Kidney capillary endothelial cell (primary cell): ENCODE measurements at places on chromosomes 2 and 18.
A peak's percentile ranks its signal among the peaks of the same experiment; 100 is the strongest.

GRCh38 chr18:22106536-22107292, 62.7 kb upstream of the GATA6 start:
- DNase-seq, result no peak

- no peak for DNase-seq
Observed at GRCh38 chr2:166140475-166140874, 12.7 kb upstream of the SCN1A start.

DNA sequence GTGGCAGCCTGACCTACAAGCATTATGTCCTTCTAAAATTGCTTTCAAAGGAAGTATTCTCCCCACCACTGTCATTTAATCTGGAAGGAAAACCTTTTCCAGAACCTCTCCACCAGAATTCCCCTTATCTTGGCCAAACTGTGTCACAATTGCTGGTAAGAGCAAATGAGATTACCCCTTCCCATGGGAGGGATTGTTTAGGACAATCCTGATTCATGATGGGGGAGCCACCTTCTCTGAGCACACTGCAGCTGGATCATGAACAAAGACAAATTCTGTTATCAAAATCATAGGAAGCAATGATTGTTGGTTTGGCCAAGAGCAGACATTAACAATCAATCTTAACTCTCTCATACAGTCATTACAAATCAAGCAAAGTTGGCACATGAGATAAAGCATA, 18.1 kb upstream of the ATOH8 start:
- DNase-seq, result no peak

DNA sequence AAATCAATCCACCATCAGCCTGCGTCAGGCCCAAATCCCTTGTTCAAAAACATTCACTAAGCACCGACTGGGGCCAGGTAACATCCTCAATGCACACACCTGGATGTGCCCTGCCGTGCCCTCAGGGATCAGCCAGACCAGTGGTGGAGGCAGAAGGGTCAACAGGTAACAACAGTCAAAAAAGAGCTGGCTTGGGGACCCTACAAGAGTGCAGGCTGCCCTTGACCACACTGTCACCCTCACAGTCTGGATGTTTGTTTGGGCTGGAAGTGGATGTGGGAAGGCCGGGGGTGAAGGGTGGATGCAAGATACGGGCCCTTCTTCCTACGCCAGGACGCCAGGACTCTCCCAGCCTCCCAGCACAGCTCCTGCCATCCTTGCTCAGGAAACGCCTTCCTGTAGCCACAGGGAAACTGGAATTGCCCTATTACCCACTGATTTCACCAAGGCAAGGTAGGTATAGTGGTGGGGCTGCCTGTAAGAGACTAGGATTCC, 2.7 kb downstream of the BIN1 start:
- DNase-seq, result no peak

DNA sequence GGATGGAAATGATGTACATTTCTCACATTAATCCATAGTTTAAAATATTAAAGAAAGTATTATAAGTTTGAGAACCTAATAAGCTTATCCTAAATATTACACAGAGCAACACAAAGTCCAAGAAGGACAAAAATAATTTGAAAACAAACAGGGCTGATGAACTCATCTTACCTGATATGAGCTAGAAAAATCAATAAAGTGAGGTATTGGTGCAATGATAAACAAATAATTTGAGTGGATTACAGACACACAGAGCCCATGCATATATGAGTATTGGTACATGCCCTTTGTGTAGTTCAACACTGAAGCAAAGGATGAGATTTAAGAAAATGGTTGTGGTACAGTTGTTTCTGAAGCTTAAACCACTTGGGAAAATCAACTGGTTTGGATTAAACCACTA, 1139.0 kb downstream of the SUCLG1 start:
- no peak for DNase-seq

DNA sequence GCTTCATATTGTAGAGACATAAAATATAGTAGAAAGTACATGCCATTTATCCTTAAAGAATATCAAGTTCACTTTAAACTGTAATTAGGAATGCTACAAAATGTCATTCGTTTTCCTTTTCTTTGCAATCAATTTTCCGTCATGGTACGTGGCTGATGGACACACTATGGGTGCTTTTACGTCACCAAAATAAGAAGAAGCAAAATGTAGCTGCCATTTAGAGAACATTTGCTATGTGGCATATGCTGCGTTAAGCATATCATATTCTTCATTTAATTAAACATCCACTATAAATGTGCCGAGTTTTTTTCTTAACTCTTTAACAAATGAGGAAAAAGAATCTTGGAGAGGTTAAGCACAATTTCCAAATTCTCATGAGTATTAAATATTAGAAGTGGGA, 1358.5 kb upstream of the NXPH2 start:
- no peak for DNase-seq

DNA sequence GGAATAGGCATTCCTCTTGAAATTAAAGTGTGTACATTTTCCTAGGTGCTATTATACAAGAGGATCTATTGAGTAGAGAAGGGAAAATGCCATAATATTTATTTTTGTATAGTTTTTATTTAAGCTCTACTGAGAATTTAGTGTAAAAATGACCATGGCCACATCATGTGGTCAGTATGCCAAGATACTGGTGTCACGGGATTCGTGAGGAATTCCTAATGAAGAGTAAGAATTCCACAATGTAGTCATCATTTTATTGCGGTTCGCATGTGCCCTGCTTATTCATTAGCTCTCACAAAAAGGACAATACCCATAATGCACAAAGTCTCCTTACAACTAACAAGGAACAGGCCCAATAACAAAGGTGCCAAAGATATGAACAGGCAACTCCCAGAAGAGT, 39.3 kb upstream of the PARD3B start:
- no peak for DNase-seq

- DNase-seq, result no peak
Observed at GRCh38 chr2:49286045-49286444, 131.7 kb upstream of the FSHR start.

DNA sequence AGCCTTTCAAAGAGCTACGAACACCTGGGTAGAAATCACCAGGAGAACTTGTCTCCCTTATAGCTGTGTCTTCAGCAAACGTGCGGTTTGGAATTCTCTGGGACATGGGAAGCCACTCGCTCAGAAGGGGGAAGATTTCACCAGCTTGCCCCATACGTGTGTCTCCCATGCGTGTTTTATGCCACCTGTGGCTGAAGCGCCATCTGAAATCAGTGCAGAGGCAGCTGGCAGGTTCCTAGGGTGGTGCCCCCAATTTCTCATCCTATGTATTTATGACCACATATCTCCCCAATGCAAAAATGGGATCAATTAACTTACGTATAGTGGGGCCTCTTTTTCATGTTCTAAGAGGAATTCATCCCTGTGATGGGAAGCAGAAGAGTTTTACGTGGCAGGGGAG, 81.6 kb downstream of the TPO start:
- DNase-seq, result no peak

DNA sequence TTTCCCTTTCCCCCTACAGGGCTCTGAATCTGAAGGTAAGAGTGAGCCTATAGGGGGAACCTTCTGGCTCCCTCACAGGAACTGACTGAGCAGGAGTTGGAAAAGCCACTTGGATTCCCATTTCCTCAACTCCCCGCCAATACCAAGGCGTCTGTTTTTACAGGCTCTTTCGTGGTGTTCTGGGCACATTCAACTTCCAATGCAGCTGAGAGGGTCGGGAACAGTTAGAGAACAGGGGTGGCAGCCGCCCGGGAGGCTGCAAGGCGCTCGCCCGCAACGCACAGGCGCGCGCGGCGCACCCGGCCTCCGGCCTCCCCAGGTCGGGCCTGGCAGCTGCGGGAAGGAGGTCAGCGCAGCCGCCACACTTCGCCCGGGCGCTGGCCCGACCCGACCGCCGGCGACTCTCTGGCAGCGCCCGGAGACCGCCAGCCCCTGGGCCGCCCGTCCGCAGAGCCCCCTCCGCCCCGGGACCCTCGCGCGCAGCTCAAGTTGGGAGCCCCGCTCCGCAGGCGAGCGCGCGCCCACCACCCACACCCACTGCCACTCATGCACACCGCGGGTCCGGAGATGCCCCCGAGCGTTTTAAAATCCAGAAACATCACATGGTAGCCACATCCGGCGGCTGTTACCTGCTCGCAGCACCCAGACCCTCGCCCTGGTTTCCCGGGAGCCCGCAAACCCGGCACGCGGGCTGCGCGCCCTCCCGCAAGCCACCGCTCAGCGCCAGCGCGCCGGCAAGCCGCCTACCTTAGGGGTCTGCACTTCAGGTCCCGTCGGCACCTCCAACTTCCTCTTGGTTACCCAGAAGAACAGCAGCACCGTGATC, 816 bp downstream of the GALNT14 start:
- peak; percentile 36 for DNase-seq

DNA sequence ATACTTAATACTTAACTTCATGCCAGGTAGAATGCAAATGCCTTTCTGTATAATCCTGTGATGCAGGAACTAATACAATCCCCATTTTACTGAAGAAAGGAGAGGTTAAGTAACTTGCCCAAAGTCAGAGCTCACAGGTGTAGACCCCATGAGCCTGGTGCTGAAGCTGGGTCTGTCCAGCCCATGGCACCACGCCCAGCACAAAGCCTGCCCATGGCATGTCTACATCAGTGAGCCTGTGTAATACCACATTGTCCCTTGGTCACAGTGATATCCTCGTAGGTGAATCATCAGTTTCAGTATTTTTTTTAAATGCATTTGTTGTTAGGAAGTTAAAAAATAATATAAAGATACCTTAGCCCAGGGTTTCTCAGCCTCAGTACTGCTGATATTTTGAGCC, 69.9 kb upstream of the MCFD2 start:
- DNase-seq, result peak; percentile 75

DNA sequence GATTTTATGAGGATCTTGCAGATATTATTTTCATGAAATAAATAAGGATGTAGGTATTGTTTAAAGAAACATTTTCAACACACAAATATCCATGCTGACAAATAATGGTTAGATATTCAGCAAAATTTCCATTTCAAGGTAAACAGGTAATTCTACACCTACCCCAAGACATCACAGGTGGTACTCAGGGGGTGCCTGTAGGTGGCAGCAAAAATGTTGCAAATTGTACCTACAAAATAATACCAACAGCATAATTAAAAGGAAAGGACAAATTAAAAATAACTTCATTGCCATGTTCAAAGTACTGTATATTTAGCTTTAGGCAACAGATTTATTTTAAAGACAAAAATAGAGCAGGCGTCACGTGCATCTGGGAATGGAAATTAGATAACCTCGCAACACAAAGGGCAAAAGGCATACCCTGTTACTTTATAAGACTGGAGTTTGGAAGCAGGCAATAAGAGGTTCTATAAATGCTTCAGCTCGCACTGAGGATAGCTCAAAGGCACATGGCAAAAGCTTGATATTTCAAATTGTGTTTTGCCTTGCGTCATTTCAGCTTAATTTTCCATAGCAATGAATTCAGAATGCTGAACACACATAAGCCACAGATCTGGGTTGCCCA, 630.5 kb downstream of the TDRD15 start:
- no peak for DNase-seq

DNA sequence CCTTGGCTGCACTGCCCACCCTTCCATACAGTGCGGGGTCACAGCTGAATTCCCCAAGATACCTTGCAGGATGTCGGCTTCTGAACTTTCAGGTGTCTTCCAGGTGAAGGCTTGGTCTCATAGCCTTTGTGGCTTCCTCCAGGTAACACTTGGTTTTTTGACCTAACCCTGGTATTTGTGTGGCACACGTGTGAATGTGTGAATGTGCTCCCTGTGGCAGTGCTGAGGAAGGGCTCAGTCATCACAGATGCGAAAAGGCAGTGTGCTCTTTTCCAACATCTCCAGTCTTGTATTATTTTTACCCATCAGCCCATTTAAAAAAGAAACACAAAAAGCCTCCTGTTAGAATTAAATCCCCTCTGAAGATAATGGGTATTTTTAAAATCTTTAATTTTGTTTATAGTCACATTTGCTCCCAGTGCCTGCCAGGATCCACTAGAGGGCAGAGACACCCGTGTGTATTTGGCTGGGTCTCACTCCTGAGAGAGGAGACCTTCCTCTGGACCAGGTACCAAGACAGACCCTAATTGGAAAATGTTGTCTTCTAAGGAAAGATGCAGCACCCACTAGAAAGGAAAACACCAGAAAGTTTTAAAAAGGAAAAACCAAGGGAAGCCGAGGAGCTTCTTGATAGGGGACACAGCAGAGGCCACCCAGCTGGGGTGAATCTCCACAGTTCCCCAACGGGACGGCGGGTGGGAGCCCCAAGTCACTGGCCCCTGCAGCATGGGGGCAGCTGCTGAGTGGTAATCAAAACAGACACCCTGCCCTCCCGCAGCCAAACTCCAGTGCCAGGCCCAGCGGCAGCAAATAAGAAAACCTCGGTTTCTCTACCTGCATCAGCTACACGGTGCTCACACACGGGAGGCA, 27.7 kb downstream of the FAM110C start:
- DNase-seq, result no peak

DNA sequence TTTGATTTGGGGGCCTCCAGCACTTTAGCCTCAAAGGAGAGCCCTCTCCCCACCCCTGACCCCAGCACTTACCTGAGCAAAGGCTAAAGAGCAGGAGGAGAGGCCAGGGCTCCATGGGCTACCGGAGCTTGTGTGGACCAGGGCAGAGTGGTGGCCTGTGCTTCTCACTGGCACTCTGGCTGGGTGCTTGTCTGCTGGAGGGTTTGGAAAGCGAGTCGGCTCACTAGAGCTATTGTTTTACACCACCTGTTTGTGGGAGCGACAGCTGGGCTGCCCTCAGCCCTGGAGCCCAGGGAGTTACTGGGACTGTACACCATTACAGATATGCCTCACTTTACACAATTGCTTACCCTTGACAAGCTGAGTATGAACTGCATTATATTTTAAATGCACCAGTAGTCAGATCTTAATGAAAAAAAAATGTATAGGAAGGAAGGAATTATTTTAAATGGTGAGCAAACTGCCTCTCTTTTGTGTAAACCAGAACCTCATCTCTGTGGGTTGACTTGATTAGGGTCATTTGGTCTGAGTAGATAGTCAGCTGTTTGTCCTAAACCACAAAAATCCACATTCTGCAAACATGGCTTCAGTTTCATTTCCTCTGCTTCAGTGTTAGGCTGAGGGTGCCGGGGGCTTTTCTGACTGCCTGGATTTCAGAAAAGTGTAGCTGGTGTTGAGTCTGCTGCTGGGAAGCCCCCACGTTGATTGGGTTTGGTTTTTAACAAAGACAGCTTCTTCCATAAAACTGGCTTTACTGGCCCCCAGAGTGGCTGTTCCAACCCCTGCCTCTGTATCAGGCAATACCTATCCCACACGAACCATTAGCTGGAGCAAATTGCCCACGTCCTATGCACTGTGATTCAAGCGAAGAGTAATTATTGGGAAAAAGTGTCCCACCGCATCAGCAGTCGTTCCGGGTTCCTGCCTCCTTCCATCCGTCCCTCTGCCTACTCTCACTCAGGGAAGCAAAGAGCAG, at the start of gene CHRNA1:
Gene CHRNA1 (minus strand): TSS at position 193 of the 976 bp plus-strand sequence. CDS start 78 bp downstream, at position 115.
- DNase-seq, result no peak

DNA sequence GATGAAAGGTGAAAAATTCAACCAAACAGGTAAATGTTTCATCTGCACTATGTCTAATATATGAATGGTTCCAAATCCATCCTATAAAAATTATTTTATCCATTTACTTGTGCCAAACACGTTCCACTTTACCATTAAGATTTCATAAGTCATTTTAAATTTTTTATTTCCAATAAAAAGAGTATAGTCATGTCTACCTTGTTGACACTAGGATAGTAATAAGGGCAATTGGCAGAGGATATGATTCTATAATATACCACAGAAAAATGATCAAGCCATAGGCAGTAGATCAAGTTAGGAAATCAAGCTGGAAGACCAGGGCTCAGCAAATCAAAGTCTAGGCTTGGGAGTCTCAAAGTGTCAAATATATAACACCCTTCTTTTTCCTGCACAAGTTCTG, 384.3 kb downstream of the METTL4 start:
- no peak for DNase-seq
